ENCODE measurements at places on chromosomes 1 and 21. TPM values are rescaled to one million over a fixed set of nuclear protein-coding genes. Genes with fewer than 3 reads are reported as not detected.

- H3K36me3 ChIP-seq: no peaks in the 10 kb centered on the region
- no peak overlapping the region for H3K4me3 ChIP-seq
- DNase-seq: no peak
- no peaks in the 10 kb centered on the region for H3K4me1 ChIP-seq
These were observed 256.8 kb downstream of the FAF1 start for GRCh38 chr1:50703240-50703639.

GRCh38 chr1:68057564-68057963 lies 7.1 kb upstream of the DIRAS3 start:
- no peaks in the 10 kb centered on the region for H3K4me1 ChIP-seq
- no peak overlapping the region for H3K27ac ChIP-seq
- no peaks in the 10 kb centered on the region for H3K27me3 ChIP-seq
- DNase-seq: no peak

GRCh38 chr1:213507472-213508223 lies 456.6 kb downstream of the RPS6KC1 start:
- peaks cover 2% of the 10 kb centered on the region for H3K27me3 ChIP-seq
- H3K4me1 ChIP-seq: no peaks in the 10 kb centered on the region
- no peak for DNase-seq
- H3K36me3 ChIP-seq: no peaks in the 10 kb centered on the region
- no peak overlapping the region for H3K27ac ChIP-seq

- H3K4me1 ChIP-seq: no peaks in the 10 kb centered on the region
- no peaks in the 10 kb centered on the region for H3K36me3 ChIP-seq
- no peak within 1 kb of the TSS for H3K27ac ChIP-seq
These were observed at the start of gene RORC for GRCh38 chr1:151831605-151832004. RORC (minus strand) TSS chr1:151831802; CDS start chr1:151831764, 38 bp downstream.

- no peaks in the 10 kb centered on the region for H3K4me1 ChIP-seq
- no peak overlapping the region for H3K27ac ChIP-seq
- no peaks in the 10 kb centered on the region for H3K27me3 ChIP-seq
These were observed 89.7 kb downstream of the SMYD2 start for GRCh38 chr1:214370615-214371014.

- H3K4me3 ChIP-seq: no peak overlapping the region
- H3K36me3 ChIP-seq: no peaks in the 10 kb centered on the region
- no peaks in the 10 kb centered on the region for H3K4me1 ChIP-seq
- DNase-seq: no peak
- no peaks in the 10 kb centered on the region for H3K27me3 ChIP-seq
These were observed 57.7 kb upstream of the ZC3H11B start for GRCh38 chr1:219670426-219671149.

- no peak overlapping the region for H3K27ac ChIP-seq
- peaks cover 5% of the 10 kb centered on the region for H3K4me1 ChIP-seq
- no peak for DNase-seq
- H3K36me3 ChIP-seq: no peaks in the 10 kb centered on the region
These were observed 20.5 kb downstream of the RCSD1 start for GRCh38 chr1:167650269-167651160.

GRCh38 chr1:39213511-39214002 lies 9.1 kb downstream of the MACF1 start:
- no peaks in the 10 kb centered on the region for H3K36me3 ChIP-seq
- H3K27me3 ChIP-seq: no peaks in the 10 kb centered on the region
- peak; percentile 23 for DNase-seq
- H3K27ac ChIP-seq: peak overlapping the region; percentile 90

DNA sequence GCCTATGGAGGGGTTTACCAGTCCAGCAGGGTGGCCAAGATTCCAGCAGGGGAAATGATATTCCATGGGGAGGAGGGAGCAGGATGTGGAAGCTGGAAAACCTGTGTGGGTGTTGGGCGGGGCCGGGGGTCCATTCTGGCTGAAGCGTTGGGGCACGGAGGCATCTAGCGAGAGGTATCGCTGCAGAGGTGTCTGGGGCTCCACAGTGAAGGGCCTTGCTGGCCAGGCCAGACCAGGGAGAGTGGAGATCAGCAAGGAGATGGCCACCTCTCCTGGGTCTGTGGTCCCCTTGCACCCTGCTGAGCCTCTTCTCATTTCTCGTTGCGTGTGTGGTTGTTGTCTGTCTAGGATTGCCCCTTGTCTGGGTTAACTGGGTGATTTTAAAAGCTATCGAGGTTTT lies 6.2 kb downstream of the COQ8A start:
- no peak for DNase-seq
- H3K4me1 ChIP-seq: peaks cover 17% of the 10 kb centered on the region

GRCh38 chr1:116737855-116738321 lies 16.3 kb upstream of the CD2 start:
- DNase-seq: no peak
- H3K4me3 ChIP-seq: no peak overlapping the region
- H3K36me3 ChIP-seq: no peaks in the 10 kb centered on the region
- H3K27me3 ChIP-seq: no peaks in the 10 kb centered on the region

GRCh38 chr1:202861420-202862132 lies 27.4 kb downstream of the RABIF start:
- H3K4me3 ChIP-seq: peak overlapping the region; percentile 79
- peak; percentile 96 for DNase-seq
- H3K36me3 ChIP-seq: no peaks in the 10 kb centered on the region
- H3K4me1 ChIP-seq: peaks cover 10% of the 10 kb centered on the region
- H3K27ac ChIP-seq: peak overlapping the region; percentile 94

DNA sequence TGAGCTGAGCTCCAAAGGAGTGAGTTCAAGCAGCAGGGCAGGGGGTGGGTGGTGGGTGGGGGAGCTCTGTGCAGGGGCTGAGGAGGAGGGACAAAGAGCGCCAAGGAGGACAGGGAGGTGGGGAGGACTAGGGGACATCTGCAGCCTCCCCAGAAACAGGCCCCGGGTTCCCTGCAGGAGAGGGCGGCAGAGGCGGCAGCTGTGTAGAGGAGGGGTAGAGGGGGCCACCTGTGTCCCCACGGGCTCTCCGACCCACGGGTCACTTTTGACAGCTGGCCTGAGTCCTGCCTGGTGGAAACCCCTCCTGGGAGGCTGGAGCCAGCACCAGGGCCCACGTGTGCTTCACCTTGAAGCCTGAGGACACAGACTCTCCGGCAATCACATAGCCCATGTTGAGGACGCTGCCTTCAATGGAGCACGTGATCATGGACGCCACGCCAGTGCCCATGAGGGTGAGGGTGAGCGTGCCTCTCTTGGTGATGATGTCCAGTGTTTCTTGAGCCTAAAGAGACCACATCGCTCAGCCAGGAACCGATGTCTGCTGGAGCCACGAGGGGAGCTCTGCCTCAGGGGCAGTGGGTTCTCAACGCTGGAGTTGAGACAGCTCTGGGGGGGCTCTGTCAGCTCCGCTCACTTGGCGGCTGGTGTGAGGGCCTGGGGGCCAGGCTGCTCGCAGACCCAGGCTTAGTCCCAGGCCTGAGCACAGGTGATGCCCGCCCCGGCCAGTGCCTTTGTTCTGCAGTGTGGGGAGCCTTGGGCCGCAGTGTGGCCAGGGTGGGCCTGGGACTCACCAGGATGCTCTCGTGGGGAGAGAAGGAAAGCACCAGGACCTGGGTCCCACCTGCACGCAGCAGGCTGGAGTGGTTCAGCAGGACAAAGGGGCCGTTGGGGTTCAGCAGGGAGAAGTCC lies 6.6 kb upstream of the TMEM52 start:
- DNase-seq: peak; percentile 2
- H3K27me3 ChIP-seq: no peaks in the 10 kb centered on the region
- no peak overlapping the region for H3K27ac ChIP-seq
- peaks cover 10% of the 10 kb centered on the region for H3K4me1 ChIP-seq

DNA sequence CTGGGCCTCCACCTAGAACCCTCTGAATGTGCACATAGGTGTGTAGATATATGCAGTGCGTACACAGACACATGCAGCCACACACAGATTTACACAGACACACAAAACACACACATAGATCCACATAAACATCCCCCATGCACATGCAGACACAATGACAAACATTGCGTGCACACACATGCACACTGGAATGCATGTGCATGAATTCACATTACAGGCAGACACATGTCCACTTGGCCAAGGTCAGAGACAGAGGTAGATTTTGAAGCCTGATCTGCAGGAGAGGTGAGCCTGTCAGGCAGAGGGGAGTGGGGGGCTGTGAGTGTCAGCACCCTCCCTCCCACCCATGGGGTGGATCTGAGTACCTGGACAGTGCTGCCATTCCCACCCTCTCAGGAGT lies 338.5 kb downstream of the PTPRU start:
- no peak overlapping the region for H3K27ac ChIP-seq
- H3K27me3 ChIP-seq: no peaks in the 10 kb centered on the region
- H3K4me3 ChIP-seq: no peak overlapping the region
- DNase-seq: no peak

- no peaks in the 10 kb centered on the region for H3K27me3 ChIP-seq
- no peak for DNase-seq
- no peak overlapping the region for H3K27ac ChIP-seq
- no peaks in the 10 kb centered on the region for H3K36me3 ChIP-seq
- H3K4me3 ChIP-seq: no peak overlapping the region
- H3K4me1 ChIP-seq: peaks cover 12% of the 10 kb centered on the region
These were observed 244.0 kb upstream of the DMRTA2 start for GRCh38 chr1:50667272-50667671.

DNA sequence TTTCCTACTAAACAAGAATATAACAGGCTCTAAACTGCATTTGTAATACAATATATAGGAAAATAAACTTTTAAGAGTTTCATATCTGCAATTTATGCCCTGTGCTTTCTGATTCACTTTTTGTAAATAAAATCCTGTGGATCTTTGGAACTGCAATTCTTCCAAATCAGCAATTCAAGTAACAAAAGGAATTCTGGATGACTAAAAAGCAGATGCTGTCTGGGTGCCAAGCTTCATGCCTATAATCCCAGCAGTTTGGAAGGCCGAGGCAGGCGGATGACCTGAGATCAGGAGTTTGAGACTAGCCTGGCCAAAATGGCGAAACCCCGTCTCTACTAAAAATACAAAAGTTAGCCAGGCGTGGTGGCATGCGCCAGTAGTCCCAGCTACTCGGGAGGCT lies 6.3 kb downstream of the NME7 start:
- H3K36me3 ChIP-seq: no peaks in the 10 kb centered on the region
- no peak for DNase-seq
- no peak overlapping the region for H3K4me3 ChIP-seq
- H3K27me3 ChIP-seq: no peaks in the 10 kb centered on the region
- H3K27ac ChIP-seq: no peak overlapping the region

GRCh38 chr1:231159963-231160761 lies 1.7 kb upstream of the TRIM67 start:
- H3K27me3 ChIP-seq: peaks cover 62% of the 10 kb centered on the region
- DNase-seq: no peak
- H3K27ac ChIP-seq: no peak overlapping the region
- no peak overlapping the region for H3K4me3 ChIP-seq
- H3K4me1 ChIP-seq: peaks cover 23% of the 10 kb centered on the region

- H3K27ac ChIP-seq: no peak overlapping the region
- no peak for DNase-seq
- H3K4me1 ChIP-seq: no peaks in the 10 kb centered on the region
- no peaks in the 10 kb centered on the region for H3K27me3 ChIP-seq
- H3K4me3 ChIP-seq: no peak overlapping the region
These were observed 24.6 kb upstream of the SLC35F3 start for GRCh38 chr1:233879841-233880240.

DNA sequence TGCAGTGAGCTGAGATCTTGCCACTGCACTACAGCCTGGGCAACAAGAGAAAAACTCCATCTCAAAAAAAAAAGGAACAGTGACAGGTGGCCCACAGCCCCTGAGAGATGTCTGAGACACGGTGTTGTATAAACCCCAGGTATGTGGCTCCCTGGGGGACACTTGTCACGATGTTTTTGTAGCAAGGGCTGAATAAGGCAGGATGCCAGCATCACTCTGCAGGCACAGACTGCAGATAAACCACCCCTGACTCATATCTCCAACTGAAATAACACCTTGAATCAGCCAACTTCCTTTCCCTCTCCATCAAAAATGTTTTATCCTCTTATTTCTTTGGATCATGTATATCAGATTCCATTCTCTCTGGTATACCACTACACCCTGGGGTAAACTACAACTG lies 52.5 kb downstream of the NMNAT2 start:
- H3K36me3 ChIP-seq: no peaks in the 10 kb centered on the region
- H3K4me1 ChIP-seq: no peaks in the 10 kb centered on the region
- H3K27ac ChIP-seq: no peak overlapping the region
- H3K4me3 ChIP-seq: no peak overlapping the region

DNA sequence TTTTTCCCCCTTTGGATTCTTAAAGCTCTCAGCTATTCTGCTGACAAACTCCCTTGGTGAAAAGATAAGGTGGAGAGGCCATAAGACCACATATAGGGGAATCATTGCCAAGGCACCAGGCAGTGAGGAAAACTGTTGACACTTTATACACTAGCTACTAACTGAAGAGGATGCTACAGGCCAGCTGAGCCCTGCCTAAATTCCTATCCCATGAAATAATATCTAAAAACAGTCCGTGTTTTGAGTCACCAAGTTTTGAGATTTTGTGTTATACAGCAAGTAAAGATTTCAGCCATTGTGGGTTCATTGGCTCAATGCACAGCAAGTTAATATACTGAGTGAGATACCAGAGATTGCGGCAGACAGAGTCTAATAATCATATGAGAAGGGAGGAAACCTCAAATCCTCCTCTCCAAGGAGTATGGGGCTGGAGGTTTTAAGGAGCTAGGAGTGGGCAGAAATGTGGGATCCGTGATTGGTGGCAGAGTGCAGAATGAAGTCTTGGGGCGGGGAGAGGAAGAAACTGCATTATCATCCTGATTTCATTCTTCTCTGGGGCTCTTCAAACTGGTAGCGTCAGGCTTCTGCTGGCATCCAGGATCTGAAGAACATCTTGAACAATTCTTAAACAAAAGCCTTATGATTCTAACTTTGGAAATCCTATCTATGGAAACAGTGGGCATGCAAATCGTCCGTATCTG lies 9.2 kb downstream of the CLDN8 start:
- no peaks in the 10 kb centered on the region for H3K4me1 ChIP-seq
- DNase-seq: no peak
- H3K36me3 ChIP-seq: no peaks in the 10 kb centered on the region
- no peaks in the 10 kb centered on the region for H3K27me3 ChIP-seq

- no peak overlapping the region for H3K27ac ChIP-seq
- DNase-seq: no peak
- no peak overlapping the region for H3K4me3 ChIP-seq
- no peaks in the 10 kb centered on the region for H3K36me3 ChIP-seq
These were observed 91.9 kb downstream of the NFIA start for GRCh38 chr1:61174060-61174795.

Gene COL8A2
- total RNA-seq: 32.6 TPM

Gene UTP11
- 29.9 TPM for total RNA-seq

Gene KNCN
- not detected for total RNA-seq

Gene PFDN2
- total RNA-seq: 63.1 TPM

Gene LAMC2
- total RNA-seq: 73.5 TPM

Gene JAK1
- total RNA-seq: 104 TPM

Gene ADGRL4
- 2.2 TPM for total RNA-seq

Gene BARHL2
- not detected for total RNA-seq
